Activated CD4-positive, alpha-beta T cell treated with anti-CD3 and anti-CD28 coated beads, Interleukin-2, amount 50 U/mL, for 4 hours (primary cell): ENCODE measurements at places on chromosomes 3 and 15.

DNA sequence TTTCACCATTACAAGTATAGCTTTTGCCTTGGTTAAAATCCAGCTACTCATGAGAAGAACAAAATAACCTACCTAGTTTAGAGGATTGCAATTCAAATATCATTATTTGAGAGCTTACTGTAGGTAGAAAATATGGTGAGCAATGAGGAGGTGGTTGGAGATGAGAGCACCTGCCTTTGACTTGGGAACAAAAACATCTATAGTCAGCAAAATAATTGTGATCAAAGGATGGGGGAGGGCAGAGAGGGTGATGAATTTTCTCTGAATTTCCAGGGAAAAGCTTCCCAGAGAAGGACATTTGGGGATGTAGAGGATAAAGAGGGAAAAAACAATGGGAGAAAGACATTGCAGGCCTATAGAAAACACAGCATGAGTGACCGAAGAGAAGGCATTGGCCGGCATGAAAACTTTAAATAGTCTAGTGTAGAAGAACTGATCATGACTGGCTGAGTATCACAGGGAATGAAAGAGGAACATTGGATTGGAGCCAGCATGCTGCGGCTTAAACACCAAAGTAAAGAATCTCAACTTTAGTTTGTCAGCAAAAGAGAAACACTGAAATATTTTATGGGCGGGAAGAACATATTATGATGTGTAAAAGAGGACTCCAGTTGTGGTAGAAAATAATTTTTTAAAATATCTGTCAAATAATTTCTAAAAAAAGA lies 581.3 kb downstream of the UNC13C start:
- DNase-seq = no peak

- DNase-seq = no peak
Measured at GRCh38 chr3:71865727-71866126, 80.8 kb upstream of the PROK2 start.

DNA sequence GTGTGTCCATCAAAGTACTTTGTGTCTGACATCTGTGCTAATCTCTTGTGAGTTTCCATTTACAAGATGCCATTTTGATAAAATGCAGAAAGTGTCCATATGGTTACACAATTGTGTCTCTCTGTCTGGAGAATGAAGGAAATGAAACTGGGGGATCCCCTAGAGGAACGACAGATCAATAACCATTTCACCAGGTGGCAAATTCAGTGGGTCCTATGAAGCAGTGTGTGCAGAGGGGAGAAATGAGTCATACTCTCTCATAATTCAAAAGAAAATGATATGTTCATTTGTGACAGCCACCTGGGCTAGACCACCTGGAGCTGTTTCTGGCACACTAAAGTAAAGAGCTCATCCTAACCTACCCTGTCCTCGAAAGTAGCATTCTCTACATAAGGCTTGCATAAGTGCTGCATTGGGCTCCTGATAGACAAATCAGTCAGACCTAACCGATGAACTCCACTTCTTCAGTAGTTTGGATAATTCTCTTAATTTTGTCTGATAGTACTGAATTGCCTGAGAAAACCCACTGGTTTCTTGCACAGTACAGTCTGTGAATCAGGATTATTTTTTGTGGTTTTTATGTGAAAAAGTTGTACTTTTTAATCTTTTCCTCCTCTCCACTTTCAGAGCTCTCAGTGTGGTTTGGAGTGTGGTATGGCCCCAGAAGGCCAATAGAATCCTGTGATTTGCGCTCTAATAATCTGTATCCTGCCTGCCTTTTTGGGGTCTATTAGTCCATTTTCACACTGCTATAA lies 10.3 kb upstream of the CD47 start:
- peak; percentile 32 for DNase-seq

GRCh38 chr15:83694015-83694414 lies 40.1 kb downstream of the ADAMTSL3 start:
- DNase-seq = no peak

GRCh38 chr3:196646666-196647216 lies 7.2 kb downstream of the NRROS start:
- no peak for DNase-seq

- peak; percentile 55 for DNase-seq
Measured at GRCh38 chr15:100338971-100339444, 2.8 kb downstream of the ADAMTS17 start.

DNA sequence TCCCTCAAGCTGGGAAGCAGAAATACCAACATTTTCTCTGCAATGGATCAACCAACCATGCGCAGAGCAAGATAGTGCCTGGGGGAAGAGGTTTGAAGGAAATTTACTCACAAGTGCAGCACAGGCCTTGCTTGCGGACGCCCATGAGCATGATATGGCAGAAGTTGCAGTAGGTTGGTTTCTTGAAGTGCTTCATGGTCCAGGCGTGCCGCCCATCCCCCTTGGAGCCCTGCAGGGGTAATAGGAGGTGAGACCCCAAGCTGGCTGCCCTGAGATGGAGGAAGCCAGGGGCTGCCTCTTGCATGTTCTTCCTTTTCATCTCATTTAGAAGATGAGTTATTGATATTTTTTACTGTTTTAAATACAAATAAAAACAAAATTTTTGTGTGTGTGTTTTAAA lies 86.6 kb downstream of the DGKG start:
- DNase-seq = no peak

- DNase-seq = no peak
Measured at GRCh38 chr3:113304856-113305540, 93.6 kb downstream of the BOC start.

GRCh38 chr3:148078658-148079057 lies 619.0 kb upstream of the AGTR1 start:
- DNase-seq = no peak

- no peak for DNase-seq
Measured at GRCh38 chr15:91807122-91807521, 46.4 kb upstream of the SLCO3A1 start.

DNA sequence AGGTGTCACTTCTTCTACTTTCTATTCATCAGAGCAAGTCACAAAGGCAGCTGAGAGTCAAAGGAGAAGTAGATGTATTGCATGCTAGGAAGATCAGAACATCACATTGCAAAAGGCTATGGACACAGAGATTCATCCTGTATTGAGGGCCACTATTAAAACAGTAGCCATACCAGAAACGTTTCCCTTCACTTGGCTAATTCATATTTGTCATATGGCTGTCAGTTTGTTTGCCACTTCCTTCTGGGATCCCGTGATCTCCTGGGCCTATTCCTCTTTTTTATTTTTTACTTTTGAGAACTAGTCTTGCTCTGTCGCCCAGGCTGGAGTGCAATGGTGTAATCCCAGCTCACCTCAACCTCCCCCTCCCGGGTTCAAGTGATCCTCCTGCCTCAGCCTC lies 184.0 kb upstream of the SATB1 start:
- DNase-seq = no peak

DNA sequence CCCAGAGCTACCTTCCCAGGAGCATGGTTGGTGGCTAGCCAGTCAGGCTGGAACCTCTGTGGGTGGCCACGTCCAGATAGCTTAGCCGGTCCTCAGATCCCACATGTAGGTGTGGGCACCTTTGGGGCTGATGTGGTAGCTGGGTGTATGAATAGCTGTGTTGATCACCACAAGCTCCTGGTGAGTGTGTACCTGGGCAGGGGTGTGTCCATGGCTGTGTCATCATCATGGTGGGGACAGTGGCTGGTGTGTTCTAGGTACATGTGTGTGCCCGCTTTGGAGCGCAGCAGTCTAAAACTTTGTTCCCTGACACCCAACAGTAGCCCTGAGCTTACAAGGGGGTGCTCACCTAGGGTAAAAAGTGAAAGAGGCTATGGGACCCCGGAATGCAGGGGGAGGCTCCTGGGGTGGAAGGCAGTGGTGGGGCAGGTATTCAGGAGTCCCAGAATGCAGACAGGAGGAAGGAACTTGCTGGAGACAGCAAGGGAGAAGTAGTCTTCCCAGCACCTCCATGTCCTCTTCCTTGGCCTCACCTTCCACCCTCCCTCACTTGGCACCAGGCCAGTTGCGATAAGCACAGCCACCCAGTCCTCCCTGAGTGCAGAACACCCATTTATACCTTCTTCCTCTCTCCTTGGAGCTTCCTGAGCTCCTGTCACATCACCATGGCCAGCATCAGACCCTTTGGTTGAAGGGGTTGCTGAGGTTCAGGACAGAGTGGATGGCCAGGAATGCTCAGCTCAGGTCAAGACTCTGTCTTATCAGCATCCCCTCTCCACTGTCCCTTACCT lies 1.2 kb downstream of the CISH start:
- DNase-seq = no peak

DNA sequence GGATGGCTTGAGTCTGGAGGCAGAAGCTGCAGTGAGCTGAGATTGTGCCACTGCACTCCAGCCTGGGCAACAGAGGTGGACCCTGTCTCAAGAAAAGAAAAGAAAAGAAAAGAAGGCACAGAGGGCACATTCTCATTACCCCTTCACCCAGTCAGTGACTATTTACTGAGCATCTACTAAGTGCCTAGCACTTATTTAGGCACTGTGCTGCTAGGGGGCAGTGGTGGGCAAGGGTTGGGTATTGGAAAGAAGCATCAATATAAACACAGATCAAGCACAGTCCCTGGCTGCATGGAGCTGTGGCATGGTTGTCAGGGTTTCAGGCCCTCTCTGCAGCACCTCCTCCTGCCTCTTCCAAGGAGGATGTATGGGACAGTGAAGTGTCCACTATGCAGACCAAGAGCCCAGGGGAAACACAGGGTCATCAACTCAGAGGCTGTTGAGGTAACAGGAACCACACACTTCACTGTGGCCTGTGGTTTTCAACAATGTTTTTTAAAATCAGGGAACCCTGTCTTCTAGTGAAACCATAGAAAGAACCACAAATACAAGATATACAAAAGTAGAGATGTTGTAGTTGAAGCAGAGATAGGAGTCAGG lies 138.5 kb downstream of the RAB11A start:
- no peak for DNase-seq

DNA sequence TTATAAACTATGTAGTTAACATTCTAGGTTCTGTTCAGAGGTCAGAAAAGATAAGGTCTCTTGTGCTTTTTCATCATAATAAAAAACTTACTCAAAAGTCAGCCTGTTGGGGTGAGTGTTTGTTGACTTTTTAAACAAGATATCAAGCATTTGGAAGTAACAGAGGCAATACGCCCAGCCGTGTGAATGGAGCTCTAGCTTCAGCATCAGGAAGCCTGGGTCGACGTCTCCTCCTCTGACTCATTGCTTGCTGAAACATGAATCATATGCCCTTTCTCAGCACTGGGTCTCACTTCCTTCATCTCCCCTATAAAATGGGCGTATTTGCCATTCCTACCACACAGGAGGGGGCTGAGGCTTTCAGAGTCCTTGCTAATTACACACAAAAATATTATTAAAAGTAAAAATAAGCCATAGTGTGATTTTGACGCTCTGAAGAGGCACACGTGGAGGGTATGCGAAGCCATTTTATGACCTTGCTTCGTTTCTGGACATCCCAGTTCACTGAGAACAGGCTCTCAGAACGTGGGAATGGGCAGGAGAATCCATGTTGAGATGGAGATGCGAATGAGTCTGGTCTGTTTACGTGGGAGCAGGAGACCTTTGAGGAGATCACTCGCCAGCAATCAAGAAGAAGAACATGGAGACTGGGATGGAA lies 220.8 kb upstream of the TPRG1 start:
- peak; percentile 29 for DNase-seq

DNA sequence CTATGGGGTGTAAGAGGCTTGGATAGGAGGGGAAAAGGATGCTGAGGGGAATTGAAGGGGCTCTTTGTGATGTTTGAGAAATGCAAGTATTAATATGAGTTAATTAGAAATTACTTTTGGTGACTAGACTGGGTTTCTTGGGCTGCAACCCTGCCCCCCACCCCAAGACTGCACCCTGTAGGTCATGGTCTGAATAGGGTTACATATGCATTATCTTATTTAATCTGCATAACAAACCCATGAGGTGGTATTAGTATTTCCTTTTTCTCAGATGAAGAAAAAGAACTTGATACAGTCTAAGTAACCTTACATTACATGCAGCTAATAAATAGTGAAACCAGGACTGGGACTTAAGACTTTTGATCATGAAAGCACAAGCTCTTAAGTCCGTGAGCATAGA lies 5.6 kb upstream of the ZBTB38 start:
- no peak for DNase-seq

DNA sequence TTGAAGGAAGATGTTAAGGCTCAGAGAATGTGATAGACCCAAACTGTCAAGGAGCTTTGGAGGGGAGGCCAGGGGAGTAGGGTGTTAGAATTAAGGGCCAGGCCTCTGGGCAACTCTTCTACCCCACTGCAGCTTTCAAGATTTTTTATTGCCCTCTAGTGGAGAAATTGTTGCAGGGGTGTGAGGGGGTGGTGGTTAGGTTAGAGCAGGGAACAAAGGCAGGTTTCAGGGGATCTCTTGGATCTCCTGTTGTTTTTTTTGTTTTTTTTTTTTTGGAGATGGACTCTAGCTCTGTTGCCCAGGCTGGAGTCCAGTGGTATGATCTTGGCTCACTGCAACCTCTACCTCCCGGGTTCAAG lies 1.4 kb upstream of the SEC13 start:
- no peak for DNase-seq

- no peak for DNase-seq
Measured at GRCh38 chr3:116179091-116179490, 266.2 kb downstream of the LSAMP start.

- no peak for DNase-seq
Measured at GRCh38 chr15:86055688-86056087, 24.0 kb upstream of the AGBL1 start.

DNA sequence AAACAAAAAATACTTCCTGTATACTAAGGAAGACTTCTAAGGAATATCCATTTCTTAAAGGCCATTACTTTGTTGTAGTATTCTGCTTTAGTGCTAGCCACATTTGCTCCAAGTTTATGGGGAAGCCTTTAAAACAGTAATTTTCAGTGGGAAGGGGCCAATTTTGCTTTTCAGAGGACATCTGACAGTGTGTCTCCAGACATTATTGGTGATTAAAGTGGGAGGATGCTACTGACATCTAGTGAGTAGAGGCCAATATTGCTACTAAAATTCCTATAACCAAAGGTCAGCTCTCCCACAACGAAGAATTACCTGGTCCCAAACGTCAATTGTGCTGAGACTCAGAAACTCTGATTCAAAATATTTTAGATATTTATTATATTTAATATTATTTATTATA lies 24.8 kb downstream of the SLC28A2 start:
- no peak for DNase-seq

DNA sequence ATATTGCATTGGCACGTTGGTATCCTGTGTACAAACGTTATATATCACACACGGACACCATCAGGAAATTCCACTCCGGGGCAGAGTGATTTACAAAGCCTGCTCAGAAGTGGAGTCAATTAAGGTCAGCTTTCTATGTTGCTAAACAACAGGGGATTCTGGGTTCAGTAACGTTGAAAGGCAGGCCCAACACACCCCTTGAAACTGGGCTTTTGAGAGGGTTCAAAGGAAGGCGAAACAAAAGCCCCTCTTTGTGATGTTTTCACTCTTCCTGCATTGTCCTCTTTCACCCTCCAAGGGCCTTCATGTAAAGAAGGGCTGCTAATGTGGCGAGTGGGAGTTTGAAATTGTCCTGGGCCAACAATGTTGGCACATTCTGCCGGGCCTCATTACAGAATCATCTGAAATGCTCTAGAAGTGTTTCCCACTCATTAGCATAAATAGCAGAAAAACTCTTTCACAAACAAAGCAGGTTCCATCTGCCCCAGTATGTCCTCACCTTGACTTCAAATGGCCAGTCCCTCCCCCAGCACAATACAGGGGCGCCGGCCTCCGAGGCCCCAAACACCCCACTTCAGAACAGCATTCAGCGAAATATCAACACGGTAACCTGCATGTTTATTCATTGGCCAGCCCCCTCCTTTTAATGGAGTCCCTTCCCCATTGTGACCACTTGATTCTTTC lies 76.4 kb downstream of the HES1 start:
- DNase-seq = no peak
